Muscle of arm (tissue), 14 donors: ENCODE measurements at places on chromosomes 3 and 15.

DNA sequence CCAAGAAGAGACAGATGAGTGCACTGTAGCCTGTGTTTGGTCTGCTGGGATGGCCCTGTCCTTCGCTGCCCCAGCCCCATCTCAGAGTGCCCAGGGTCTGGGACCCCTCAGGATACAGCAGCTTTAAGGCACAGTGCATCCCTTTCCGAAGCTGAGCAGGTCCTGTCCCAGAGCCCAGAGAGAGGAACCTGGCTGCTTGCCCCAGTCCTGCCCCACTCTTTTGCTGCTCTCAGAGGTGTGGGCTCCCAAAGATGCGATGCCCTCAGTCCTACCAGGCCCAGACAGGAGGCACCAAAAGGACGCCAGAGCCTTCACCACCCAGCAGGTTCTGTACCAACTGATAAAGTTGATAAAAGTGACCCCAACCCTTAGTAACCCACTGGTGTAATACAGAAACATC is 8.2 kb downstream of the PLCD1 start:
- no peak for DNase-seq

DNA sequence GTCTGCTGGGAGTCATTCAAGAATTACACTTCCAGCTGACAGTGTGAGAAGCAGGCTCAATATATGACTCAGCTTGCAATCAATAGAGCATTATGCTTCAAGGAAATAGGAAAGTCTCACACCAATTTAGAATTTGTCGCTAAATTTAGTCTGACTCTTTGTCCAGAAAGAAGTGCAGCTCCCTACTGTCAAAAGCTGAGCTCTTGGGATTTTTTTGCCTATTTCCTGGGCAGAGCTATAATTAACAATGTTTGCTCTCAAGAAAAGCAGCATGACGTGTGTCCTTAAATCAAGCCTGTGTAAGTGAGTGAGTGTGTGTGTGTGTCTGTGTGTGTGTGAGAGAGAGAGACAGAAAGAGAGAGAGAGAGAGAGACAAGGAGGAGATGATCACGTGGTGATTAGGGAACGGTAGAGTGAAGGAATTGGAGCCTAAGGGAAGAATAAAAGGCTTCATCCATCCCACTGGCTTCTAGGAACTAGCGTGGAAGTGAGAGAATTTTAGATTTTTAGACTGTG is 16.4 kb upstream of the SLC35G2 start:
- DNase-seq, result peak; percentile 11

GRCh38 chr3:153503873-153504272 is 341.8 kb downstream of the RAP2B start:
- DNase-seq, result no peak

DNA sequence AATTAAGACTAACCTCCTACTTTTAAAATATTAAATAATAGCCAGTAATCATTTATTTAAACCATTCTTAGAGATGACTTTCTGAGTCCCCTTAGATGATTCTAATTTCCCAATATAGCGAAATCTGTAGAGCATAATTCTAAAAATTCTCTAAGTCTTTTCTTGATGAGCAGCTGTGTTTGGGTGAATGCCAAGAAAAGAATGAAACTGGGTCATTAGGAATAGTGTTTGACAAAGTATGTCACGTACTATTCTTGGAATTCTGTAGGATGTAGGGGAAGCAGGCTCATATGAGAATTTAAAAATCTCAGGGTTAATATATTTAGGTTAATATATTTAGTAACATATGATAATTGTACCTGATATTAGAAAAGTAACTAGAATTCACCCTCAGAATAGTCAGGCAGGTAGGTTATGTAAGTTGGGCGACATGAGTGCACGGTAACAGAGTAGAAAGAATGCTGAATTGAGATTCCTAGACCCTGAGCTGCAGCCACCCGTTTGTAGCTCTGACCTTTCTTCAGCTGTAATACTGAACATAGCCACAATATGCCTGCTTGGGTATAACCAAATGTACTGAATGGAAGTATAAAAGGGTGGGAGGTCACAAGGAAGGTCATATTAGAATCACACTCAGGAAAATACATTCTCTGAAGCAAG is 524.3 kb downstream of the UNC13C start:
- DNase-seq, result no peak

GRCh38 chr3:123099331-123100192 is 32.7 kb downstream of the PDIA5 start:
- no peak for DNase-seq

- DNase-seq, result no peak
Observed at GRCh38 chr3:19487386-19487785, 339.1 kb downstream of the KCNH8 start.

DNA sequence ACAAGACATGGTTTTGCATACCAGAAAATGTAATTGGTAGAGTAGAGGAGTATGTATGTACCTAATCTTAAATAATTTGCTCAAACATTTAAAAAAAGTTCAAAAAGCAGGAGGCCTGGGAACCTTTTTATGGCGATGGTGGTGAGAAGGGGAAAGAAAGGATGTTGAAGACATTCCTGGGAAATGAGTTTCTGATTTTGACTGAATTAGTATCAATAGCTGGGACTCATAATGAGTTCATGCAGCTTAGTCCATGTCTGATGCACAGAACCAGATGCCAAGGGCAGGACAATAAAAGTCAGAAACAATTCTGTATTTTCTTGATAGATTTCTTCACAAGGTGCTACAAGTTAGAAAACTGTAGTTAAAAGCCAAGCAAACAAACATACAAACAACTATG is 395.3 kb downstream of the GAP43 start:
- no peak for DNase-seq

GRCh38 chr15:54481819-54482218 is 503.6 kb downstream of the UNC13C start:
- DNase-seq, result no peak

DNA sequence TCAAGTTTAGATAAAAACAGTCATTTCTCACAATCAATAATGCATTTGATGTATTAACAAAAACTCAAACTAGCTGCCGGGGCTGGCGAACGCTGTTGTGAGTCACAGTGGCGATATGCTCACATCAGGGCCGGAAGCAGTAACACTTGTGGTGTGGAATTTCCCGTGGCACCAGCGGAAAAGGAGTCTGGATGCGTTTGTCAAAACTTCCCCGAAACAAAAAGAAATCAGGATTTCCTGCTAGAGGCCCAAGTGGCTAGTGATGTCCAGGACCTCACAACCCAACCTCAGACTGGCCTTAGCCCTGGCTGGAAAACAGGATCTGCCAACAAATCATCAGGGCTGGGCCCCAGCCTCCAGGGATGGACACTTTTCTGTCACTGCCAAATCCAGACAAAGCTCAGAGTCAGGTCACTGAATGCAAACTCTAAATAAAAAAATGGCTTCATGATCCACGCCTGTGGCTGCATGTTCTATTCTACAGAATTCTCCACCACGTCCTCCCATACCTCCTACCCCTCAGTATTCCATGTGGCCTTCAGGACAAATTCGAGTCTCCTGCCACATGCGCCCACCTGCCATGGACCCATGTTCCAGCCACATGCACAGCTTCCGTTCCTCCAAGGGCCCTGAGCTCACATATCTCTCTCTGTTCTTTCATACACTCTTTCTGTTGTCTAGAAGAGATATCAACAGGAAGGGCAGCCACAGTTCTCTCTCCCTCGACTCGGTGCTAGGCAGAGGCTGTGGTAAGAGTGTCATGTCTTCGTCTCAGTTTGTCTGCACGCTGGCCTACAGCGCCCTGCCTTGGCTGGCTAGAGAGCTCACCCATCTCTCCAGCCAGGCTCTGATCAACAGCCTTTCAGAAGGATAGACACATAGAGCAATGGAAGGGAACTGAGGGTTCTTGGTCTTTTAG is 35.4 kb downstream of the EHD4 start:
- DNase-seq, result no peak

DNA sequence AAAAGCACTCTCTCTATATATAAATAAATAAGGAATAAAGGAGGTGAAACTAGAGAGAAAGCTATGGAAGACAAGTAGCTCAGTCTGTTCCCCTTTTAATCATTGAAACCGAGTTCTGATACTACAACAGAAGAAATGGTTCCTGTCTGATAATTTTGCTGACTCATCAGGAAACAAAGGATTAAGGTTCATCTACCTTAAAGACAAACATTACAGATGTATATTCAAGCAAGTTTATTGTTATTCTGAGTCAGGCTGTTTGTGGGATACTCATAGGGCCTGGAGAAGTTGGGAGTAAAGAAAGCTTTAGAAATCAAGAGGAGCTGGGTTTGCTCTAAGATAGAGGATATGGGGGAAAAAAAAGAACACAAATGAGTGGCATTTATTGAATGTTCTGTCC is 566.0 kb downstream of the ROBO2 start:
- no peak for DNase-seq

DNA sequence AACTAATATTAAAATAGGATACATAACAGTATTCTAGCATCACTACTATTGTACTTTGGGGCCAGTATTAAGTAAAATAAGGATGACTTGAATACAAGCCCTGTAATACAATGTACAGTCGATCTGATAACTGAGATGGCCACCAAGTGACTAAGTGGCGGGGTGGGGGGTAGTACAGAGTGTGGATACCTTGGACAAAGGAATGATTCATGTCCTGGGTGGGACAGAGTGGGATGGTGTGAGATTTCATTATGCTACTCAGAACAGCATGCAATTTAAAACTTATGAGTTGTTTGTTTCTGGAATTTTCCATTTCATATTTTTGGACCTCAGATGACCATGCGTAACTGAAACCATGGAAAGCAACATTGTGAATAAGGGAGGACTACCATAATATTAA is 46.0 kb downstream of the SLC7A14 start:
- no peak for DNase-seq

DNA sequence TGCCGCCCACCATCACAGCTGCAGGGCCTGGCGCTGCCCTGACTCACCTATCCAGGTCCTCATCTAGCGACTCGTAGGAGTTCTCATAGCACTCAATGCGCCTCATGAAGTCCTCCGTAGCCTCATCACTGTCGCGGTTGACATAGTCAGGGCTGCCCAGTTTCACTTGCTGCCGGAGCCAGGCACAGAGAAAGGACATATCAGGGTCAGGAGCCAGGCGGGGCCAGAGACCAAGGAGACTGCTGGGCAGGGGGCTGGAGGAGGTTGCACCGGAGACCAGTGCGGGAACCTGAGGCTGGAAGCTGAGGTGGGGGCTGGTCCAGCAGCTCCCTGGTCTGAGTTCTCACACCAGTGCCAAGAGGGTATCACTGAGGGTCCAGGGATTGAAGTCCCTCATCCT is 18.2 kb downstream of the PFKFB4 start:
- DNase-seq, result no peak

DNA sequence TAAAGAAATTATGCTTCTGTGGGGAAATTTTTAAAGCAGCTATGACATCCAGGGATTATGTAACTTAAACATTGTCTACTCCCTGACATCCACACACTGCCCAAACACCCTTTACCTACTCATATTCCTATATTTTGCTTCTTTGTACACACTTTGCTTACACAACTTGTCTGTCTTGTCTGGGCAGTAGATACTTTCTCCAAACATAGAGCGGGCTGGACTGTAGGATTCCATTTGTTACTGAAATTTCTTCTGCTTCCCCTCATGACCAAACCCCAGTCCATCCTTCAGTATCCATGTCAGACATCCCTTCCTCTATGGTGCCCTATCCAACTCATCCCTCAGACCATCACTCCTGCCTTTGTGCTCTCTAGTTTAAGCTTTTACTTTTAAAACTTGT is 19.9 kb downstream of the NCEH1 start:
- DNase-seq, result no peak

- DNase-seq, result no peak
Observed at GRCh38 chr15:23910030-23910429, 222.9 kb upstream of the NDN start.

DNA sequence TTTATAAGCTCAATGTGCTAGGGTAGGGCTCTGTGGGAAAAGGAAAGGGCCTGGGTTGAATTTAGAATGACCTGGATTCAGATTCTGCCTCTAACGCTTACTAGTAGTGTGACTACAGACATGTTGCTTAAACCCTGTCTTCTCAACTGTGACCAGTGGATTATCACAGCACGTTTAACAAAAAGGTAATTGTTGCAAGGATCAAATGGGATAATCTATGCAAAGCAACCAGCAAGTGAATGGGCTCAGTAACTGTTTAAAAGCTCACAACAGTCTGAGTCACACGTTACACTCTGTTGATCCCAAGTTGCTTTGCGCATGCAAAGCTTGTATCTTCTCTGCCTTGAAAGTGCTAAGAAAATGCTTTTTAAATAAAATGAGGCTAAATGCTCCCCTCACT is 236.5 kb downstream of the IL20RB start:
- no peak for DNase-seq

GRCh38 chr15:89462198-89462912 is 34.0 kb downstream of the RHCG start:
- DNase-seq, result no peak

DNA sequence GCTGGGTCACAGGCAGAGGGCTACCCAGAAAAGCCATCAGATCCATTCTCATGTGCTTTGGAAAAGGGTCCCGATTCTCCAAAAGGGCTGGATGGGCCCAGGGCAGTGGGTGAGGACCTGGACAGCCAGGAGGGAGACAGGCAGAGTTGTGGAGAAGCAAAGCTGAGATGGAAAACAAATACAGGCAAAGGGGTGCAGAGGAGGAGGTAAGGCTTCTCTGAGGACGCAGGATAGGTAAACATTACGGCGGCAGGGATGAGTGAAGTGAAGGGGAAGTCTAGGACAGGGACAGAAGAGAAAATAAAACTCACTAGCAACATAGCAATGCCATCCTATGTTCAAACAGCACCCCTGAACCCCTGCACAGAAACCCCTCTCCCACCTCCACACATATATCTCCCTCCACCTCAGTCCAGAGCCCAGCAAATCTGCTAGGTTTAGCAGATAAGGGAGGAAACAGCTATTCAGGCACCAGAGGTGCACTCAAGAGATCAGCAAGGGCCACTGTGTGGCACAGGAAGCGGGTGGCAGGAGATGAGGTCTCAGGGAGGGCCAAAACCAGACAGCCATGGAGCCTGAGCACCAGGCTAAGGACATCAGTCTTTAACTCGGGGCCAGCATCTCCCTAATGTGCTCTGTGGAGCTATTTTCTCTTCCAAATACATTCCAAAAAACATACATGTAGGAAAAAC is 51.3 kb downstream of the HOMER2 start:
- DNase-seq, result no peak
